Fibroblast of villous mesenchyme (primary cell): ENCODE measurements at places on chromosomes 2 and 18.

GRCh38 chr18:8982416-8983183 lies 119.9 kb upstream of the NDUFV2 start:
- DNase-seq: peak; percentile 82

GRCh38 chr2:229728370-229728769 lies 14.0 kb upstream of the DNER start:
- no peak for DNase-seq

DNA sequence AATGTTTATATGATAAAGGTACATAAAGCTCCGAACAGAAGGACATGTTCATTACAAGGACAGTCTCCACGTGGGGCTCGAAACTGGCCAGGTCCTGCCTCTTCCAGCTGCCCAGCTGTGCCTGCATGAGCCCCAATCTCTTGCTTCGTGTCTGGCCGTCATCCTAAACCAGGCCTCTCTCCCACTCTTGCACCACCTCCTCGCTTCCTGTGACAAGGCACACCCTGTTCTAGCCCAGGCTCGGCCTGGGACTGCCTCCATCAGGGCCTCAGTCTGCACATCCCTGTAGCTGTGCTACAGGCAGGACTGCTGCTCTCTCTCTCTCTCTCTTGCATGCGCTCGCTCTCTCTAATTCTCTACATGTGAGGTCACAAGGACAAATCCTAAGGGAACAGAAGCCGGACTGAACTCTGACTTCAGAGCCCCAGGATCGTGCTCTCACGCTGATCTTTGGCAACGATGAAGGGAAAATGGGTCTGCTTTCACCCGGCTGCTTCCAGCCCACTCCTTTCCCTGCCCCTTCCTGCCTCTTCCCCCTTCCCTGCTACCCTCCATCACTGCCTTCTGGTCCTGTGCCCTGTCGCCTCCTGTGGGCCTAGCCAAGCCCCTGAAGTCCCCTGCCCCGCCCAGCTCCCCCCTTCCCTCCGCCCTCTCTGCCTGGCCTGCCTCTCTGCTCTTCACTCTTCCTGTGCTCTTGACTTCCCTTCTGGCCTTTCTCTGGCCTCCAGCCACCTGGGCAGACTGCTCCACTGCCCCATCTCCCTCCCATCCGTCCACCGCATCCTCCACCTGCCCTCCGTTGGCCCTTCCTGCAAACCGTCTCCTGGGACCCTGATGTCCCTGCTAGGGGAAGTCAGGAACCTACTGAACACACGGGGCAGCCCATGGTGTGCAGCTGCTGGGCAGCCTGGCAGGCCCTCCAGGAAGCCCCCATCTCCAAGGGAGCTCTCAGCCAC lies 7.8 kb upstream of the GPR55 start:
- peak; percentile 73 for DNase-seq

- DNase-seq: no peak
Observed at GRCh38 chr2:241767464-241768250, 9.0 kb upstream of the GAL3ST2 start.

GRCh38 chr2:220987839-220988238 lies 584.3 kb downstream of the EPHA4 start:
- no peak for DNase-seq

GRCh38 chr18:52183107-52183506 lies 156.9 kb upstream of the DCC start:
- DNase-seq: no peak
